A549 treated with Mapracorat at 1 μM for 4 hours (cell line): ENCODE measurements at places on chromosomes 3 and 15. TPM values are rescaled to one million over a fixed set of nuclear protein-coding genes. Genes with fewer than 3 reads are reported as not detected.

The PDCD10 gene
- 51.2 to 66.0 TPM (median 53.6 TPM) in 5 replicates for total RNA-seq

The PPP4R2 gene
- 26.8 to 47.0 TPM (median 39.9 TPM) in 5 replicates for total RNA-seq

The KBTBD13 gene
- not detected in 5 replicates for total RNA-seq

The SNX33 gene
- 11.4 to 15.8 TPM (median 14.5 TPM) in 5 replicates for total RNA-seq

The ISLR gene
- 0.22 to 0.50 TPM (median 0.39 TPM) in 5 replicates for total RNA-seq

The WNT7A gene
- total RNA-seq, result 0.04 to 0.20 TPM (median 0.10 TPM) in 5 replicates

The SAMD7 gene
- not detected in 5 replicates for total RNA-seq

The FAM81A gene
- total RNA-seq, result 9.5 to 15.5 TPM (median 11.5 TPM) in 5 replicates

The REC114 gene
- total RNA-seq, result not detected in 5 replicates

The CPNE4 gene
- total RNA-seq, result 4.9 to 8.8 TPM (median 5.9 TPM) in 5 replicates

The TLE3 gene
- total RNA-seq, result 22.6 to 28.0 TPM (median 25.3 TPM) in 5 replicates

The SLC22A14 gene
- 0.06 to 0.07 TPM (median 0.07 TPM) in 3 of 5 replicates, not detected in the others for total RNA-seq

The ZNF774 gene
- total RNA-seq, result 1.0 to 1.5 TPM (median 1.2 TPM) in 5 replicates

The CYP1A1 gene
- 1.2 to 2.2 TPM (median 1.6 TPM) in 5 replicates for total RNA-seq

The GPR87 gene
- 2.1 to 2.6 TPM (median 2.3 TPM) in 5 replicates for total RNA-seq

The STRIT1 gene
- not detected in 5 replicates for total RNA-seq

The DZIP1L gene
- total RNA-seq, result 9.2 to 10.9 TPM (median 10.0 TPM) in 5 replicates

The PRSS50 gene
- not detected in 5 replicates for total RNA-seq

The ESYT3 gene
- total RNA-seq, result 0.59 to 1.2 TPM (median 0.87 TPM) in 5 replicates

The CHRNB4 gene
- total RNA-seq, result 0.87 to 1.6 TPM (median 1.1 TPM) in 5 replicates

The SMC4 gene
- 69.5 to 121 TPM (median 89.3 TPM) in 5 replicates for total RNA-seq

The CYB561D2 gene
- total RNA-seq, result 14.1 to 20.6 TPM (median 20.1 TPM) in 5 replicates

The CHST2 gene
- total RNA-seq, result 0.48 to 1.2 TPM (median 0.91 TPM) in 5 replicates

The THPO gene
- 0.08 to 0.16 TPM (median 0.15 TPM) in 3 of 5 replicates, not detected in the others for total RNA-seq

The HHLA2 gene
- 0.09 TPM in 1 of 5 replicates, not detected in the others for total RNA-seq

The TNFAIP8L3 gene
- 23.0 to 30.6 TPM (median 25.9 TPM) in 5 replicates for total RNA-seq

The IFT122 gene
- 11.5 to 13.2 TPM (median 12.9 TPM) in 5 replicates for total RNA-seq

The CHRM5 gene
- 0.03 to 0.04 TPM in 2 of 5 replicates, not detected in the others for total RNA-seq

The ACKR4 gene
- total RNA-seq, result not detected in 5 replicates

The SH3GL3 gene
- 0.47 to 1.3 TPM (median 0.78 TPM) in 5 replicates for total RNA-seq

The GALK2 gene
- total RNA-seq, result 19.0 to 24.1 TPM (median 21.7 TPM) in 5 replicates

The LRRC31 gene
- total RNA-seq, result not detected in 5 replicates

The CTXN2 gene
- total RNA-seq, result not detected in 5 replicates

The FANCD2OS gene
- total RNA-seq, result not detected in 5 replicates

The ANKRD34C gene
- not detected in 5 replicates for total RNA-seq

The CASR gene
- total RNA-seq, result not detected in 5 replicates

The SPATA12 gene
- total RNA-seq, result 0.36 to 0.62 TPM (median 0.37 TPM) in 5 replicates

The CLDN18 gene
- total RNA-seq, result not detected in 5 replicates

The HIGD2B gene
- not detected in 5 replicates for total RNA-seq

The CIB1 gene
- 190 to 227 TPM (median 208 TPM) in 5 replicates for total RNA-seq

The EFCC1 gene
- total RNA-seq, result not detected in 5 replicates

The SNURF gene
- 8.8 to 20.6 TPM (median 13.7 TPM) in 5 replicates for total RNA-seq

The FRMD5 gene
- total RNA-seq, result 2.2 to 3.2 TPM (median 2.8 TPM) in 5 replicates

The SLC15A2 gene
- 0.10 to 0.34 TPM (median 0.20 TPM) in 4 of 5 replicates, not detected in the other for total RNA-seq

The ADAMTS17 gene
- 0.12 to 0.27 TPM (median 0.24 TPM) in 4 of 5 replicates, not detected in the other for total RNA-seq

The SLC7A14 gene
- total RNA-seq, result not detected in 5 replicates

The GNAT1 gene
- 0.05 to 0.31 TPM in 2 of 5 replicates, not detected in the others for total RNA-seq

The LSAMP gene
- total RNA-seq, result 0.06 to 0.38 TPM (median 0.24 TPM) in 5 replicates

The FOXB1 gene
- not detected in 5 replicates for total RNA-seq

The DISP2 gene
- 0.64 to 2.6 TPM (median 1.0 TPM) in 5 replicates for total RNA-seq
